PC-9 (cell line): ENCODE measurements at places on chromosomes 2 and 18. TPM values are rescaled to one million over a fixed set of nuclear protein-coding genes. Genes with fewer than 3 reads are reported as not detected.

CPS1 gene
- total RNA-seq: 20.3 and 27.5 TPM in 2 replicates

ZNF396 gene
- 1.9 and 2.0 TPM in 2 replicates for total RNA-seq

CD8B2 gene
- total RNA-seq: not detected in 2 replicates

INPP5D gene
- total RNA-seq: 0.55 and 0.74 TPM in 2 replicates

LDLRAD4 gene
- 1.2 and 1.7 TPM in 2 replicates for total RNA-seq

LOXHD1 gene
- total RNA-seq: not detected in 2 replicates

UGT1A1 gene
- total RNA-seq: 64.8 and 70.5 TPM in 2 replicates

RAB17 gene
- 86.3 and 88.1 TPM in 2 replicates for total RNA-seq

GEN1 gene
- 14.4 and 28.3 TPM in 2 replicates for total RNA-seq

GCG gene
- not detected in 2 replicates for total RNA-seq

UCN gene
- total RNA-seq: 2.8 and 4.6 TPM in 2 replicates

PTPRM gene
- total RNA-seq: 30.7 and 32.5 TPM in 2 replicates

DLX1 gene
- total RNA-seq: 0.87 TPM in 1 of 2 replicates, not detected in the other

NIFK gene
- total RNA-seq: 48.1 and 75.9 TPM in 2 replicates

LAMA3 gene
- 44.4 and 54.7 TPM in 2 replicates for total RNA-seq

DQX1 gene
- 1.3 and 1.7 TPM in 2 replicates for total RNA-seq

SERPINB7 gene
- total RNA-seq: 3.0 and 4.2 TPM in 2 replicates

DYNC2LI1 gene
- total RNA-seq: 26.5 and 27.1 TPM in 2 replicates

DTNA gene
- total RNA-seq: not detected in 2 replicates

PLCL1 gene
- not detected in 2 replicates for total RNA-seq

GAREM2 gene
- total RNA-seq: 0.96 and 1.7 TPM in 2 replicates

CNDP2 gene
- total RNA-seq: 161 and 183 TPM in 2 replicates

TMEM178A gene
- total RNA-seq: 2.8 and 2.9 TPM in 2 replicates

CFC1 gene
- not detected in 2 replicates for total RNA-seq

CXCR2 gene
- total RNA-seq: not detected in 2 replicates

GPR35 gene
- total RNA-seq: 1.1 and 2.5 TPM in 2 replicates

TCF7L1 gene
- total RNA-seq: 2.3 and 2.8 TPM in 2 replicates

RNF152 gene
- 0.20 TPM in 1 of 2 replicates, not detected in the other for total RNA-seq

HRH4 gene
- total RNA-seq: 0.18 TPM in 1 of 2 replicates, not detected in the other

TPRKB gene
- 20.4 and 33.8 TPM in 2 replicates for total RNA-seq

ALPP gene
- total RNA-seq: 47.5 and 57.8 TPM in 2 replicates

GTF2A1L gene
- not detected in 2 replicates for total RNA-seq

SCYGR4 gene
- total RNA-seq: not detected in 2 replicates

HOXD13 gene
- total RNA-seq: not detected in 2 replicates

SETBP1 gene
- 8.3 and 9.0 TPM in 2 replicates for total RNA-seq

RAX gene
- not detected in 2 replicates for total RNA-seq

ICA1L gene
- total RNA-seq: 0.20 TPM in 1 of 2 replicates, not detected in the other

FAM237A gene
- total RNA-seq: not detected in 2 replicates

NEUROD1 gene
- not detected in 2 replicates for total RNA-seq

SCG2 gene
- total RNA-seq: 0.48 and 0.81 TPM in 2 replicates

C1QL2 gene
- total RNA-seq: not detected in 2 replicates

NCOA1 gene
- total RNA-seq: 9.1 and 11.6 TPM in 2 replicates

RUFY4 gene
- not detected in 2 replicates for total RNA-seq

MERTK gene
- total RNA-seq: 1.6 and 3.4 TPM in 2 replicates

UPP2 gene
- total RNA-seq: not detected in 2 replicates

TMEM169 gene
- total RNA-seq: 0.46 and 0.58 TPM in 2 replicates

GLB1L gene
- 7.9 and 10.8 TPM in 2 replicates for total RNA-seq

SERPINB2 gene
- total RNA-seq: 0.73 TPM in 1 of 2 replicates, not detected in the other

TEX44 gene
- total RNA-seq: not detected in 2 replicates
